ENCODE measurements at places on chromosomes 12 and 14.

DNA sequence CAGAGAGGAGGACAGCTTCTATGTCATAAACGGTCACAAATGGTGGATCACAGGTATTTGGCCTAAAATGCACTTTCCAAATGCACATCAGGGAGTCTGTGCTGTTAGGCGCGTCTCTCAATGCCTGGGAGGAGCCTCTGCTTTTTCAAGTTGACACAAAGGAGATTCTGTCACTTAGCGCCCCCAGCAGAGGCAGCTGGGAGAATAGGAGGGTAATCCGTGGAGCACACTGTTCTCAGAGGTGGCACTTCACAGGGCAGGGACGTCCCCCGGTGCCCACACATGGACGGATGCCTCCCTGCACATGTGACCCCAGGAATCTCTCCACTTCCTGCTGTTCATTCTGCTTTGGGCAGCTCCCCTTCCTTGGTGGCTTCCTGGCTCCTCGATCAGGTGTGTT, 19.4 kb upstream of the ALDH2 start:
- no peak for DNase-seq

DNA sequence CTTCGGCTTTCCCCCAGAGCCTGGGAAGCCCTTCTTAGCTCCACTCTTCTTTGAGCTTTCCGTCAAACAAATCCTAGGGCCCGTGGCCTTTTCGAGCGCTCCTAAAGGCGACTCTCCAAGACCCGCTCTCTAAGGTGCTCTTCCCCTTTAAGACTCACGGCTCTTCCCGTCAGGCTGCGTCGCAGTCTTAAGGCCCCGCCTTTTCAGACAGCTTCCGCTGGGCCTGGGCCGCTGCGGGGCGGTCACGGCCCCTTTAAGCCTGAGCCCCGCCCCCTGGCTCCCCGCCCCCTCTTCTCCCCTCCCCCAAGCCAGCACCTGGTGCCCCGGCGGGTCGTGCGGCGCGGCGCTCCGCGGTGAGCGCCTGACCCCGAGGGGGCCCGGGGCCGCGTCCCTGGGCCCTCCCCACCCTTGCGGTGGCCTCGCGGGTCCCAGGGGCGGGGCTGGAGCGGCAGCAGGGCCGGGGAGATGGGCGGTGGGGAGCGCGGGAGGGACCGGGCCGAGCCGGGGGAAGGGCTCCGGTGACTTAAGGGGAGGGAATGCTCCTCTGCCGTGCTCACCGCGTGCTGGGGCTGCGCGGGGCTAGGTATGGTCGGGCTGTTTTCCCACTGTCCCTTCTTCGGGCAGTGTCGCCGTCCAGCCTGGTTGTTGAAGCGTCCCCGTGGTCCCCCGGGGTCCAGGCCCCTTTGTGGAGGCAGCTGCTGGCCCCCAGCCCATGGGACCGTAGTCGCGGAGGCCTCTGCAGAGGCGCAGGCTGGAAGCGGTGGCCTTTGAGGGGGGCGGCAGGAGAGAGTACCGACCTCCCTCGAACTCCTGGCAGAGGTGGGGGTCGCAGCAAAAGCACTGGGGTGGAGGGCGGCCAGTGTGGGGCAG, at the start of gene PEX5:
TSS of gene PEX5 (plus strand) at position 289 of the 870 bp plus-strand sequence. CDS start 692 bp downstream, outside the sequence.
- peak; percentile 94 for DNase-seq

- no peak for DNase-seq
These were observed 189.0 kb upstream of the CCND2 start for GRCh38 chr12:4084573-4084972.

DNA sequence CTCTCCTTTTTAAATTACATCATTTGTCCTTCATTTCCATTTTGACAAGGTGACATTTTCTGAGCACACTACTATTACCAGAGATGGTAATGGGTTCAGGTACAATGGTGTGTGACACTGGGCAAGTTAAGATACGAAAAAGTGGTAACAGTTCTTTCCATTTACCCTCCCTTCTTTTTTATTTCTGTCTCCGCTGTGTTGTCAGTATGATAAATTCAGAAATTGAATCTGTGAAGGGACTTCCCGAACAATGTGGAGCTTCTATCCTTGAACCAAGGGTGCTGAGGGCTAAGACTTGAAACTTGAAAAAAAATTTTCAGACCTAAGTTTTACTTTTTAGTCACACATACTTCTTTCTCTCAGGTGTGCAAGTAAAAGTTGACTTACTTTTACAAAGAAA, 103.7 kb downstream of the ERC1 start:
- no peak for DNase-seq

GRCh38 chr12:117762143-117762542, 206.6 kb downstream of the KSR2 start:
- DNase-seq, result no peak

- no peak for DNase-seq
These were observed 468.2 kb upstream of the CCDC196 start for GRCh38 chr14:66017927-66018326.

DNA sequence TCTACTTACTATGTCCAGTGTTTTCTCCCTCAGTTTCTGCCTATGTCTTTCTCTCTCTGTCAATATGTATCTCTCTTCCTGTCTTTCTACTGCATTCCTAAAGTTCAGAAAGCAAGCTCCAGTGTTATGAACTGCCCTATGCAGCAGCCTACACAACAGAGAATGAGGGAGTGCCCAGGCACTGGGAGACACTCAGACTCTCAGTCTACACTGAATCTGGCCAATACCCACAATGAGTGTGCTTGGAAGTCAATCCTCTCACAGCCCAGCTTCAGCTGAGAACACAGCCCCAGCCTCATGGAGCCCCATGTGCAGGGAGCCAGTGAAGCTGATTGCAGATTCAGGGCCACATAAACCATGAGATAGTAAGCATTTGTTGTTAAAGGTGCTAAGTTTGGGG, 128.7 kb downstream of the ALG10 start:
- no peak for DNase-seq

GRCh38 chr14:104323551-104324175, 185.3 kb downstream of the KIF26A start:
- no peak for DNase-seq

- no peak for DNase-seq
These were observed 564.2 kb downstream of the TMTC2 start for GRCh38 chr12:83250866-83251265.

Measured in NCI-H1417 (cell line).